CD4-positive, alpha-beta T cell treated with Interleukin-2 at 100 ng/mL for 4 hours (primary cell): ENCODE measurements at places on chromosomes 5 and 9.

- no peak for DNase-seq
Measured at GRCh38 chr5:147522435-147522834, 12.6 kb upstream of the DPYSL3 start.

- no peak for DNase-seq
Measured at GRCh38 chr9:133881671-133882381, 110.3 kb downstream of the VAV2 start.

DNA sequence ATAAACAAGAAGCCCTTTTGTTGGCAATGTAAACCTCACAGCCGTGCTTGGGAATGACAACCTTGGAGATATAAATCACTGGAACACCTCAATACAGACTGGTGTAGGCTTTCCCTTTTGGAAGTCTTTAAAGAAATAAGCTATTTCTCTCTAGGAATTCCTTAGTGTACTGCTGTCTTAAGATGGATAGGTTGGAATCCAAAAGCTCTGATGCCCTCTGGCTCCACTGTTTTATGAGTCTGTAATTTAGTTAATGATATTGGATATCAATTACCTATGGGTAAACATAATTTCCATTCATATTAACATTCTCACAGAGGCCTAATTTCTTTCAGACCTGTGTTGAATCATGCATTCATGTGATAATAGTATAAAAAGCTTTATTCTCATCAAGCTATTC, 435.9 kb upstream of the MPDZ start:
- no peak for DNase-seq

GRCh38 chr5:159040181-159040580, 59.5 kb downstream of the EBF1 start:
- DNase-seq = no peak

DNA sequence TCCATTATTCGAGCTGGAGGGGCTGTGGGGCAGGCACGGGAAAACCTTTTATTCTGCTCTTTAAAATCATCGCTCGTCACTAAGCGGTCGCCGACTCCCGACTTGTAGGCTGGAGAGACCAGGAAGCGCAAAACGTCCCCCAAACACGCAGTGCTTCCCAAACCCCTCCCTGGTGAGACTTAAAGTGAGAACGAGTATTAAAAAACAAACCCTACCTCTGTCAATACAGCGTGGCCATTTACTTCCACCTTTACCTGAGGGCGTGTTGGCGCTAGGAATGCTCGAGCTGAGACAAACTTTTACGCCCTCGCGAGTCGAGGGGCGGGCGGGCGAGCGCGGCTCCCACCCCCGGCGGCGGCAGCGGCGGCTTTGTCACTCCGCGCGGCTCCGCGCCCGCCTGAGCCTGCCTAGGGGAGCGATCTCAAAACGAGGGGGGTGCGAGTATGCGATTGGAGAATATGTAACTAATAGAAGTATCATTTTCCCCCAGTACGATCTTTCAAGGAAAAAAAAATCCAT, at the start of gene NR2F1-AS1:
NR2F1-AS1 (minus strand) TSS at position 293 of the 519 bp plus-strand sequence.
- no peak for DNase-seq

DNA sequence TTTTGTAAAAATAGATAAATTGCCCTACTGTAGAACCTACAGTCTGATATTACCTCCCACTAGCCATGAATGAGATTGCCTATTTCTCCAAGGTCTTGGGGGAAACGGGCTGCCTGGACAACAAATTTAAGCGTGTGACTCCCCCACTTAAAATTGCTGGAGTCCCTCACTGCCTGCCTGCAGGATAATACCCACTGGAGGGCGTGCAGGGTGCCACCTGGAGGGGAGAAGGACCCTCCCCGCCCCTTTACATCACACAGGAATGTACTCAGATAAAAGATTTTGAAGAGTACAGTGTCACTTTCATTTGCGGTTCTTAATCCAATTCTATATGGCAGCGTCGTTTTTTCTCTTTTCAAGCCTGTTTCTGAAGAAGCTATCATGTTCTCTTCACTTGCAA, 6.2 kb upstream of the TRIM7 start:
- DNase-seq = no peak

DNA sequence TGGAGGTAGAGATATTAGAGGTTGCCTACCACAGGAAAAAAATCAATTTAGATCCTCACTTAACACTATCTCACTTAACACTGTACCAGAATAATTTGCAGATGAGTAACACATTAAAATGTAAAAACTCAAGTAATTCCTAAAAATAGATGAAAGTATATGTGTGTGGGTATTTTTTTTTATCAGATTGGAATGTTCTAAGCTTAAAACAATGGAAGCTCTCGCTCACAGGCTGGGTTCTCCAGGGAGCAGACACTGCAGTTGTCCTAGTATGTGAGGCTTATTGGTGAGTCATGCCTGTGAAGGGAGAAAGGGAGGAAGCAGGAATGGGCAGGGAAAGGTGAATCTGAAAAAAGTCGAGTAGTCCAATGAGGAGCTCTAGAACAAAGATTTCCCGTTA, 181.3 kb upstream of the ZNF608 start:
- DNase-seq = no peak

DNA sequence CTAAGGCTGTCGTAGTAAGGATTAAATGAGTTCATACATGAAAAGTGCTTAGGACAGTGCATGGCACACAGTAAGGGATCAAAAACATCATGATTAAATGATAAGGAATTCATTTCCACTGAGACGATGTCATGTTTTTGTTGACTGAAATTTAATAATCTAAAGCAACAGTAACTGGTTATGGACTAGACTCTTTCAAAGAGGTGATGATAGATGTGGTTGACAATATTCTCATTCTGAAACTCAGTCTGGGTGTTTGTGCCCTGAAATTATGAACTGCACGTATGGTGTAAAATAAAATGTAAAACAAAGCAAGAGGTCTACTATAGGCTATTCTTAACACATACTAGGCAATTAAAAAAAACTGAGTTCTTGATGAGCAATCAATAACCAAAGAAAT, 280.0 kb downstream of the DENND1A start:
- no peak for DNase-seq

DNA sequence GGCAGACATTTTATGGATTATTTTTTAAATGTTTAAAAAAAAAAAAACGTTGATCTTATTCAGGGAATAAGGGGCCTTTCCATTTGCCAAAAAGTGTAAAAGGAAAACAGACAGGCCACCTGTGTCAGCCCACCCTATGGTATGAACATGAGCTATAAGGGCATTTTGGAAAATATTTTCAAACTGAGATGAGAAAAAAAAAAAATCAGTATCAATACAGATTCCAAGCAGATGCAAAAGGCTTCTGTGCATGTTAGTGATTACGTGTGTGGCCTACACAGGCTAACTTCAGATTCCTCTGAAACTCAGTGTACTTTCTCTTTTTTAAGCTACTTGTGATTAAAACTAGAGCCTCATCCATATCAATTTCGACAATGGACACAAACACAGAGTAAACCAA, 189.9 kb downstream of the BNC2 start:
- DNase-seq = no peak

DNA sequence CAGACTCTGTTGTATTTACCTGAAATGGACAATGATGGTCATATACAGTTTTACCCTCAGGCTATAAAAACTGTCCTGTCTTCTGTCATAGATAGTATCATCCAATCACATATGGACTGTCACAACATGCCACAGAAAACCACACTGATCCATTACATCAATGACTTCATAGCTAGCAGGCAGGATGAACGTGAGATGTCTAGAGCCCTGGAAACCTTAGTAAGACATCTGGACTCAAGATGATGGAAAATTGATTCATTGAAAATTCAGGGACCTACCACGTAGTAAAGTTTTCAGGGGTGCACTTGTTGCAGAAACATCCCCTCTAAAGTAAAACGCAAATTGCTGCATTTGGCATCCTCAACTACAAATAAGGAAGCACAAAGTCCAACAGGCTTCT, 284.4 kb upstream of the RGMB start:
- no peak for DNase-seq

DNA sequence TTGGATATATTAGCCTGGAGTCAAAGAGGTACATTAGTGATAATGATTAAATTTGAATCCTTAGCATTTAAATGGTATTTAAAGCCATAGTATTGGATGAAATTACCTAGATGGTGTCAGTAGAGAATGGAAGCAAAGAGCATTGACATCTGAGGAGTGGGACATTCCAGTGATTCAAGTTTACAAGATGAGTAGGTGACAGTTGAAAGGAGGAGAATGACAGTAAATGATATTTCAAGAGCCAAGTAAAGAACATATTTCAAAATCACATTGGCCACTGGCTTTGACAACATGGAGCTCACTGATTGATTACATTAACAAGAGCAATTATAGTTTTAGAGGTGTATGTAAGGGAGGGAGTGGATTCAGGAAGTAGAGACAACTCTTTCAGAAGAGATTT, 93.9 kb upstream of the MEF2C start:
- no peak for DNase-seq

- no peak for DNase-seq
Measured at GRCh38 chr9:131977109-131977838, 102.4 kb downstream of the MED27 start.

GRCh38 chr5:154467655-154468354, 10.2 kb downstream of the HAND1 start:
- peak; percentile 67 for DNase-seq

GRCh38 chr5:82387819-82388166, 109.6 kb upstream of the RPS23 start:
- no peak for DNase-seq

DNA sequence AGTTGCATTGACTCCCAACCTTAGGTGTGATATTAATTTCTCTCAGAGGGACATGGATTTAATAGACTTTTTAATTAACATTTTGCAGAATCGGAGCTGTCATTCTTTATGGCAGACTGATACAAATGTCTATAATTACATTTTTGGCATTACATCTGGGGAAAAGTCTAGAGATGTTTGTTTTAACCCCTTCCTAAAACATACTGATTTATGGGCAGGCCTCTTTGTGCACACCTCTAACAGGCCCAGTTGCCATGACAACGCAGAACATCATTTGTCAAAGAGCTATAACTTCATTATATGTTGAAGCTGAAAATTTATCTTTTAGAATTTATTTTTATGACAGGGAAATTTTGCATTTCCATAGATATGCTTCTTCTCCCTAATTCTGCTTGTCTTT, 158.5 kb downstream of the NTRK2 start:
- DNase-seq = no peak

GRCh38 chr9:121354141-121354540, 15.9 kb downstream of the STOM start:
- no peak for DNase-seq

GRCh38 chr9:124436320-124436719, 13.9 kb upstream of the ADGRD2 start:
- DNase-seq = no peak

GRCh38 chr9:132063281-132063680, 16.4 kb downstream of the MED27 start:
- no peak for DNase-seq

DNA sequence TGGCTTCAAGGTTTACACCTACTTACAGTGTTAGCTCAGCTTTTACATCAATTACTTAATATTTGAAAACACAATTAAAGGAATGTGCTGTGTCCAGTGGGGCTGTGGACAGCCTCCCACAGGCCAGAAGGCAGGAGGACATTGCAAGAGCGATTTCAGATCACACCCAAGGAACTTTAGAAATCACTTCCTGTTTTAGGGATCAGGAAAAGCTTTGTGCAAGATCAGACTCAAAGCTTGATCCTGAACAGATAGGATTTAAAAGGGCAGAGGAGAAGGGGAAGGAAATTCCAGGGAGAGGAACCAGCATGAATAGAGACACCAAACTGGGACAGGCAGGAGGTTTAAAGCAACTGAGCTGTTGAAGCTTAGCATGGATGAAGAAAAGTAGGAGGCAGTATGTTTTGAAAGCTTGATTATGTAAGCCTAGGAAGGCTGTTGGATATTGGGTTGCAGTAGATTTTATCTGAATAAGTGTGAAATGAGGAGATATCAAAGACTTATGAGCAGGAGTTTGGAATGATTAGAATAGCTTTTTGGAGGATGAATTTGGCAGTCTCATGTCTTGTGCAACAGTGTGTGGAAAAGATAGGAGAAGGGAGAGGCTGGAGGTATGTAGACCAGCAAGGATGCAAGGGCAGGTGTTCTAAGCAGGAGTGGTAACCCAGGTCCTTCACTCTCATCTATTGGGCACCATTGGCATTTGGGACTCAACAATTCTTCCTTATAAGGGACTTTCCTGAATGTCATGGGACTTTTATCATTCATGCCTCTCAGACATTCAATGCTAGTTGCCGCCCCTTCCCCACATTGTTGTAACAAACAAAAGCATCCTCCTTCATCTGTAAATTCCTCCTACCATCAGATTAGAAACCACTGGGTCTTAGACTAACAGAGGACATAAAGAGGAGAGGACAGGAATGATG, 123.5 kb downstream of the TARS1 start:
- DNase-seq = no peak

DNA sequence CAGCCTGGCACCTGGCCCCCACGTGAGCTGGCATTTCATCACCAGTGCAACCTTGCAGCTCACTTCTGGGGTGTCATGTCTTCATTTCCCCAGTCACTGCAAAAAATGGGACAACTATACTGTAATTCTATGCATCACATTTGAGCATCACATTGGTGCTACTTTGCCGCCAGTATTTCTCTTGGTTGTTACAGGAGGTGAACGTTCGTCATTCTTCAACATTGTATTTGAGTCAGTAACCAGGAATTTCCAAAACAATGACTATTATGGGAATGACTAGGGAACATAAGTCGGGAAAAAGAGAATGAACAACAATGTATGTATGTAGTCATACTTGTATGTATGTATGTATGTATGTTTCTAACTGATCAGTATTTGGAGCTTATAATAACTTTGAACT, 1278.0 kb downstream of the EFNA5 start:
- no peak for DNase-seq

DNA sequence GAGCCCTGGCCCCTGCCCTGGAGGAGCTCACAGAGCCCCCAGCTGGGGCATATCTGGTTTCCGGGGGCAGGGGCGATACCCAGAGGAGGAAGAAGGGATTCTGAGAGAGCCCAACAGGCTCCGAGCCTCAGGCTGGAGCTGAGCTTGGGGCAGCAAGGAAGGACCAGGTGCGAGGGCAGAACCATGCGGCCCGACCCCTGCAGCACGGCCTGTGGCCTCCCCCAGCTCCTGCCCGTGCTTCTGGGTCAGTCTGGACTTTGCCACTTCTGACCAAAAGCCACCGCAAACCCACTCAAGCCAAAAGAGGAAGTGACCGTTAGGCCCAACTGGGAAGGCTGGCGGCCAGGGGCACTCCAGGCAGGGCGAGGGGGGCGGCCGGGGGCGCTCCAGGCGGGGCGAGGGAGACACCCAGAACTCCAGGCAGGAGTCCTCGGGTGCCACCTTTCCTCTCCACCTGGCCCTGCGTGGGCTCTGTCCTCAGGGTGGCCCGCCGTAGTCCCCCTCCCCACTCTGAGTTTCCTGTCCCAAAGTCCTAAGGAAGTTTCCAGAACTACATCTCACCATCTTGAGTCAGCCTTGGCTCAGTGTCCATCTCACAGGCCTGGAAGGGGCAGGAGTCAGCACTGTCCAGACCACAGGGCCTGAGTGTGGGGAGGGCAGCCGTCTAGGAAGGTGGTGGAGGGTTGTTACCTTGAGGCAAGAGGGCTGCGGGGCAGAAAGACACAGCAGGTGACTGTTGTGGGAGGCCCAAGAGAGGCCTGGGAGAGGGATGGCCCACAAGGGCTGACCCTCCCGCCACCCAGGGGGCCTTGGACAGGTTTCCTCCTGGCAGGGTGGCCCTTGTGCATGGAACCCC, 946 bp upstream of the LTC4S start:
- DNase-seq = no peak

GRCh38 chr9:89191004-89191403, 12.4 kb upstream of the SHC3 start:
- DNase-seq = no peak

GRCh38 chr5:109451146-109451545, 41.4 kb upstream of the PJA2 start:
- no peak for DNase-seq
